ENCODE measurements at places on chromosomes 1 and 21.

DNA sequence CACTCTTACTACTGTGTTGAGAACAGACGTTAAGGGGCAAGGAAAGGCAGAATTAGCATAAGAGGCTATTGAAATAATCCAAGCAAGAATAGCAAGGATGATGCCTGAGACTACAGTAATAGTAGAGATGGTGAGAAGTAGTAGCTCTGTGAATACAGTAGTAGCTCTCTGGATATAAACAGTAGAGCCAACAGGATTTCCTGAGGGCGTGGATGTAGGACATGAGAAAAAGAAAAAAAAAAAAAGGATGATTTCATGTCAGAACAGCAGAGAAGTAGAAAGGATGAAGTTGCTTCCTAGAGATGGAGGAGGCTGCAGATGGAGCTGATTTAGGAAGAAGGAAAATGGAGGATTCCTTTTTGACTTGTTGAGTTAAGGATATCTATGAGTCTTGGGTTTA, 112.3 kb downstream of the OMA1 start:
- DNase-seq, result no peak

- DNase-seq, result no peak
Observed at GRCh38 chr1:25554430-25554780, 11.0 kb downstream of the LDLRAP1 start.

- DNase-seq, result no peak
Observed at GRCh38 chr1:107525961-107526360, 385.1 kb downstream of the NTNG1 start.

GRCh38 chr1:36166938-36167905, 11.3 kb downstream of the MAP7D1 start:
- DNase-seq, result no peak

DNA sequence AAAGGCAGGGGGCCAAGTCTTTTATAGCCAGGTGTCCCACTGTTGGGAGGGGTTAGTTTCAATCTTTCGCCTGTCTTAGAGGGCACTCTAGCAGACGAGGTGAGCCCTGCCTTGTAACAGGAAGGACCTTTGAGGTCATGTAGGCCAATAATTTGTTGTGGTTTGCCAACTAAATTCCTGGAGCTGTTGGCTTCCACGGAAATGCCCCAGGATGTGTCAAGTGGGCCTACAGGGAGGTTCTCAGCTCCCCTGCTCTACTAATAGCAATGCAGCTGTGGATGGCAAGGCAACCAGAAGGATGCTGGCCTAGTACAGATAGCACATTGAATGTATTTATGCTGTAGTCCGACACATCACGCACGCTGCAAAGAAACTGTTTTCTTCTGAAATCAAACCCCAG, 22.3 kb upstream of the CASQ2 start:
- DNase-seq, result no peak

DNA sequence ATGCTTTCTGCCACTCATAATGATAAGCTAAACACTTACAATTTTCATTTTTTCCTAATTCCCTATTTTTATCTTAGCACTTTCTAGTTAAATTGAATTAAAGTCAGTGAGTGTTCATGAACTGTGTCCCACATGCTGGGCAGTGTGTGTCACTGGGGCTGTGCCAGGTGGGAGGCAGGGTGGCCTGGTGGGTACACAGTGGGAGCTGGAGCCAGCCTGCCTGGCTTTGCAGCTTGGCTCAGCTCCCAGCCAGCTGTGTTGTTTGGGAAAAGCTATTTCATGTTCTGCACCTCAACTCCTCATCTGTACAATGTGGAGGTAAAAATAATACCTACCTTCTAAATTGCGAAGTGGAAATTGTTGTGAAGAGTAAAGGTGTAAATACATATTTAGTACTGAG, 238.4 kb downstream of the PLA2G4A start:
- no peak for DNase-seq

GRCh38 chr1:10726355-10726754, 70.1 kb downstream of the CASZ1 start:
- no peak for DNase-seq

DNA sequence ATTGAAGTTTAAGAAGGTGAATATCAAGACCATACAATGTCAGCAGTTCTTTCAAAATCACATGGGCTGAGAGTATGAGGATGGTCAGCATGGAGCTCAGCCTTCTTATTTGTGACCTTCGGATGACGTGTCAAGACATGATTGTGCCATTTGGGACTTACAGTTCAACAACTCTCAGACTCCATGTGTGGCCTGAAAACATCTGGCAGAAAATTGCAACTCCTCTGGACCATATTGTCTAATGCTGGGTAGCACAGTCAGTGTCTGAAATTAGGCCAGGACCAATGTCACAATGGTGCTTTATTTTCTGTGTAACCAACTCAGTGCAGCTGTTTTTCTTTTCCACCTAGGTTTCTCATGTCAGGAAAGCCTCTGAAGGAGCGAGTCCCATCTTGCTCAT, 483.5 kb upstream of the PKN2 start:
- no peak for DNase-seq

- no peak for DNase-seq
Observed at GRCh38 chr1:33165809-33166208, 16.0 kb downstream of the TRIM62 start.

- DNase-seq, result no peak
Observed at GRCh38 chr1:185980891-185981290, 246.7 kb downstream of the HMCN1 start.

DNA sequence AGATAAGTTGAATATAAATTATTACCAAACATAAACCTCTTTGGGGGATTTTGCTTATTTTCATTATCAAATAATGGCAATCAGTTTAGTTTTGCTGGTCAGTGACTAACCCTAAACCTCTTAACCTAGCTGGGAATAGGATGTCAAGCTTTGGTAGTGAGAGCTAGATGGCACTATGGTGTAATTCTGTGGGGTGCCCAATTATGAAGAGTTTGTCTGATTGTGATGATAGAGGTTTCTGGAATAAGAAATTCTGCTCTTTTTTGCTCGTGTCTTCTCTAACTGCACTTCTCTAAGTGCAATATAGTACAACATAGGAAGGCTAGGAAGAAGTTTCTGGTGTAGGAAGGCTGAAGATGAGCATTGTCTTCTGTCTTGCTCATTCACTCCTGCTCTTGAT, 59.8 kb downstream of the XCL1 start:
- no peak for DNase-seq

DNA sequence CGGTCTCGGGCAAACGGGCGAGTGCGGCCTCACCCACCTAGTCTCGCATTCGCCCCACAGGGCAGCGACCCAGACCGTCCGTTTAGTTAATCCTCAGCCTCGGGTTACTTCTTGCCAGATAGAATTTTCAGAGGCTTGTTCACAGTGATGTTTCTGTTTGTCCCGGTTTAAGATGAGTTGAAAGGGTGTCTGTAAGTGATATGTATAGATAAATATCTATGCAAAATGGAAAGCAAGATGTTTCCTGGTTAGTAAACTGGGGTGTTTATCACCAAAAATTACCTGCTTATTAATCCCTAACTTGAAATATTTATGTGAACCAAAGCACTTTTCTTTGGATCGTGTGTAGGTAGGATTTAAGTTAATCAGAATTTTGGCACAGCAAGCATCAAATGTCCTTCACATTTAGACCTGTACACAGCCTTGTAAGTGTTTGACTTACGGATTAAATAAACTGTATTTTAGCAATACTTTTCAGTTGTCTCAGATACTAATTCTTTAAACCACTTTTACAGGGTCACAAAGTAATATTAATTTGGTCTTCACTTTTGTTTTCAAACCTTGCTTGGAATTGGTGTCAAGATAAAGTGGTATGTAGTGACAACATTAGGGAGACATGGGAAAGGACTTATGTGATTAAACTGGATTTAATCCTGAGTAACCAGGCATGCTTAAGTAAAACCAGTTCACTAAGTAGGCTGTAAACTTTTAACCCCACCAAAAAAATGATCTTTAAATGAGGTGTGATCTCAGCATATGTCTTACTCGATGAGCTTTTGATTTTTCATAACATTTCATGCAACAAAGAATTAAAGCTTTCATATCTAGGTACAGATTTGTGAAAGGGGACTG, 914 bp downstream of the ZNF326 start:
- no peak for DNase-seq

DNA sequence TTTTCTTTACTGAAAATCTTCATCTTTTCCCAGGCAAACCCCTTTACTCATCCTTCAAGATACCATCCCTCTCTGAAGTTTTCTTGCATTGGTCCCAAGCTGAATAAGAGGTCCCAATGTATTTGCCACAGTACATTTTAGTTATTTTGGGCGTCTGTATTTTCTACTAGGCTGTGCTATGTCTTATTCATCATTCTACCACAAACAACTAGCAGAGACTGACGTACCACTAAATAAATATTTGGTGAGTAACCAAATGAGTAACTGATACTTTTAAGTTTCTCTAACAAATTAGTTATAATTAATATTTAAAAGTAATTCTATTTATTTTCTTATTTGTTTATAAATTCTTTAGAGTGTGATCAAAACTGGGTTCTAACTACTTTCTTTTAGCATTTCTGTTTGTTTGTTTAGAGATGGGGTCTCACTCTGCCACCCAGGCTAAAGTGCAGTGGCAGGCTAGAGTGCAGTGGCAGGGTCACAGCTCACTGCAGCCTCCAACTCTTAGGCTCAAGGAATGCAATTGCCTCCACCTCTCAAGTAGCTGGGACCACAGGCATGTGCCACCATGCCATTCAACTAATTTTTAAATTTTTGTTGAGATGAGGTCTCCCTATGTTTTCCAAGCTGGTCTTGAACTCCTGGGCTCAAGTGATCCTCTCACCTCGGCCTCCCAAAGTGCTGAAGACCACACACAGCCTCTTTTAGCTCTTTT, 33.1 kb downstream of the NDC1 start:
- DNase-seq, result no peak

DNA sequence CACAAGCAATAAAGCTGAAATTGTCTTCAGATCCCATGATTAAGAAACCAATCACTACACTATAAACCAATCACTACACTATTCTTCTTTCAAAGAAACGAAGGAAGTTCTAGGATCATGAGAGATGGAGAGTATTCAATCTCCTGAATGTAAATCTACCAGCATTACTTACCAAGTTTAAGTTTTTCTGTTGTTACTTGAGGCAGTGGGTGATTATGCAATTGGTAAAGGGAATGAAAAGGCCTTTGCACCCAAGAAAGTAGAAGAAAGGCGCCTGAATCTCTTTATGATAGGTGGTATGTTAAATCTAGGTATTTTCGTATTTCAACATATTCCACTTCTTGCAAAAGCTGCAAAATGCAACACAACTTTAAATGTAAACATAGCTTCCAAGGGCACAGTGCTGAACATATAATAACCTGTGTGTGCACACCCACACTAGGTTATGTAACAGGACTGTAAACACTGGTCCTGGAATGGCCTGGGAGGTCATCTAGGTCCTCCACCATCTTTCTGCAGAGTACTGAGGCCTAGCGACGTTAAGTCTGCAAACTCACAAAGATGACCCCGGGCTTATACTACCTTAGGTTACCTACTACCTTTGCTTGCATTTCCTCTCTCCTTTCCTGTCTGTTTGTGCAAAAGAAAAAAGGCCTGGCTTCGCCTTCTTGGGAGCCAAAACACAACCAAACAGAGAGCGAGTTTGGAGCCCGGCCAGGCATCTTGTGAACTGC, 1.1 kb upstream of the UAP1 start:
- no peak for DNase-seq

DNA sequence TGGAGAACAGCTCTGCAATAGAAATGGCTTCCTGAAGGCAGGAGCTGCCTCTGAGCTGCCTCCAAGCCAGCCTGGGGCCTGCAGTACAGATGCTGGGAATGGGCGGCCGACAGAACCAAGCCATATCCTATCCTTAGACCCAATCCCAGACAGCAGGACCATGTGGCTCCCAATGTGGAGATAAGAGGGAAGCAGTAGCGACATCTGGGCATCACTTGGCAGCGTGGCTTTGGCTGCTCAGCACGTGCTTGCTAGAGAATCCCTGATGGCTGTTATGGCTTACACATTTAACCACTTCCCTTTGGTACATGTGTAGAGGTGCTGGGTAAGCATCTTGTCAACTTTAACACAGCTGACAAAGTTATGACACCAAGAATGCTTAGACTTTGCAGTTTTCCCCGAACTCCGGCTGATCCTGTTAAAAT, 87.7 kb downstream of the MAN1C1 start:
- no peak for DNase-seq

GRCh38 chr21:18542081-18542480, 138.5 kb upstream of the TMPRSS15 start:
- no peak for DNase-seq

DNA sequence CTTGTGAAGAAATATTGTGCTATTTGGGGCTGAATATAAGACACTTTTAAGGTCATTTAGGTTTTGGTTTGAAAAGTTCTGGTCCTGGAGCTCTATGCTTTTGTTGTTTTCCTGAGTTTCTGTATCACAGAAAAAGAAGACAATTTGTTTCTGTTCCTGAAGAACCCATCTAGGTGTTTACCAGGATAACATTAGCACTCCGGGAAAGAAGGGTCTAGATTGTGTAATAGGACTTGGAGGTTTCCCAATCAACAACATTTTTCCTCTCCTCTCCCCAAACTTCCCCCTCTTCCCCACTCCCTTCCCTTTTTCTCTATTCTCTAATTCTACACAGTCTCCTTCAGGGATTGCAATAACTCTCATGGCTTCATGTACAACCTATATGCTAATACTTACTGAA, 78.7 kb downstream of the PTPRC start:
- DNase-seq, result no peak

GRCh38 chr1:235011064-235011598, 117.5 kb downstream of the TOMM20 start:
- peak; percentile 52 for DNase-seq

- DNase-seq, result no peak
Observed at GRCh38 chr1:64955097-64956009, 11.0 kb downstream of the JAK1 start.

- DNase-seq, result no peak
Observed at GRCh38 chr21:25569711-25570110, 37.6 kb downstream of the MRPL39 start.

DNA sequence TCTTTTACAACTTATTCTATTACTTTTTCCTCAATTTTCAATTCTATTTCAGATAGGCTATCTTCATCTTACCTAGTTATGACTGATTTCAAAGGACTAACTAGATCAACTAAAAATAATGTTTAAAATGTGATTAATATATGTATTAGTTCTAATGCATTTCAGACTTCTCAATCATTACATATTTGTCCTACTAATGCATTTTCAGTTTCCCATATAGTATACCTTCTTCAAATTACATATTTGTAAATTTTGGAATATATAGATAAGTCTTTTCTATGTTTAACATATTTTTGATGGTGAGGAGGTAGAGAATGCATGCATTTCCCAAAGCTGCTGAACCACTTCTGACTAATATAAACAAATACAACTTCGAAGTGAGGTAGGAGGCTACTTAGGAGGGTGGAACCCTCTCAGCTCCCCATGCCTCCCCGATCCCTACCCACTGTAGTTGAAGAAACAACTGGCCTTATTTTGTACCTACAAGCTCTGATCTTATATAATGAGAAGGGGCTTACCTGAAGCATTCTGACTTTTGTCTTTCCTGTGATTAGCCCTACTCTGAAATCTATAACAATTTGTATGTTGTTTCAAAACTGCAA, 1.7 kb downstream of the TRMT1L start:
- DNase-seq, result no peak

DNA sequence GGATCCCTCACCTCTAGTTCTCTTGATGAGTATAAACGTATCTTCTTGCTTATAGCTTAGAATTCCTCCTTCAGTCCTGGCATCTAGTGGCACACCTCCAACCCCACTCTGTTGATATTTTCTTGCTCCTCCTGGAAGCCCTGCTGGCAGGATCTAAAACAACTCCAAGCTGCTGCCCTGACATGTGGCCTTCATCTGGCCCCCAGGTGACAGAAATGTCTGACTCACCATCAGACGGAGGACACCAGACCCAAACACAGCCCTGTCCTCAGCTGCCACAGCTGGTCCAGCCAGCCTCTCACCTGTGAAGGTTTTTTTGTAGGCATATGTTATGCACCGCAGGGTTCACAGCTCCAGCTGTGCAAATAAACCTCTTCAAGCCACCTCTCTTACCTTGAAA, 53.4 kb downstream of the KRTAP19-8 start:
- no peak for DNase-seq

Measured in activated CD4-positive, alpha-beta T cell treated with anti-CD3 and anti-CD28 coated beads for 24 hours (primary cell).